Stimulated activated CD4-positive, alpha-beta T cell treated with anti-CD3 and anti-CD28 coated beads, Interleukin-2, amount 100 ng/mL, for 4 hours (primary cell): ENCODE measurements at places on chromosomes 4 and X.

GRCh38 chr4:7003879-7004240 is 39.3 kb upstream of the TADA2B start:
- DNase-seq, result no peak

- no peak for DNase-seq
Measured at GRCh38 chr4:41360921-41361793, 104.4 kb downstream of the UCHL1 start.

GRCh38 chr4:147689067-147689466 is 5.1 kb upstream of the PRMT9 start:
- no peak for DNase-seq

DNA sequence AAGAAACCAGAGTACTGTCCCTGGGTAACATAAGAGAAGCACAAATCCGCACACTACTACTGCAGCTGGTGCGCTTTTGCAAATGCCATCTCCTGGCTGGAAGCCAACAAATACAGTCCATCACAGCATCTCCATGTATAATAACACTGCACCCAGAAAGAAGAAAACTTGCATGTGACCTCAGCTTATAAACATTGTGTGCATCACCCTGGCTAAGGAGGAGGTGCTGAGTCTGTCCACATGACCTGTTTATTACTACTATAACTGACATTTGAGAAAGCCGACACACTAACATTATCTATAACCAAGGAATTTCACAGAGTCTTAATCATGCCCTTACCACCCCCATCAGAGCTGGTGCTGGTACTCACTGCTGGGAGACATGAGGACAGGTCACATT is 516.8 kb downstream of the CFAP47 start:
- DNase-seq, result no peak

DNA sequence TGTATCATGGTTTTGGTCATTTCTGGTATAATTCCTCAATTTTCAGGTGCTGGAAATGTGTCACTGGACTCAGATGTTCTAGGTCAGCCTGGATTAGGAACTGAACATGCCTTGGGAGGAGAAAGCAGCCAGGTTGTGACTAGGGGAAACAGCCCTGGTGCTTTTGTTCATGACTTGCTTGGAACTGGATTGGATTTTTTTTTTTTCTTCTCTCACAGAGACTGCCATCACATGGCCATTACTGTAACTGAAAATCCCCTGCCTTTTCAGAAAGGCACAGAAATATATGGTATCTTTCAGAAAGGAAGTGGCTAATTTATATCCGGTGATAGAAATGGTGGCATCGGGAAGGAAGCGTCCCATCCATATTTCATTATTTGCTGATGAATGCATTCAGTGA is 34.6 kb downstream of the SEPTIN11 start:
- DNase-seq, result no peak

DNA sequence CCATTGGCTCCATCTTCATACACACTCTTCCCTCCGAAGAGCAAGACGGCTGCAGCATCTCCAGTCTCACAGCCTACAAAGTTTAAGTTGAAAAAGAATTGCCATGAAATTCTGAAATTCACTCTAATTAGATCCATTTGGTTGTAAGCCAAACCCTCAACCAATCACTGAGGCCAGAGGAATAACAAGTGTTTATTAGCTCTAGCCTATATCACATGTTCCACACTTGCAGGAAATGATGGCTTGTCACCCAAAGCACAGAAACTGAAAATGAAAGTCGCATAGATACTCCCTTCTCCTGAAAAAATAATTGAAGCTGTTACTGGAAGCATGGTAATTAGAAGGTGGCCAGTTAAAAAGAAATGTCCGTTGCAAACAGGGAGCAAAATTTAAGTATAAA is 1071.8 kb downstream of the CCSER1 start:
- no peak for DNase-seq

DNA sequence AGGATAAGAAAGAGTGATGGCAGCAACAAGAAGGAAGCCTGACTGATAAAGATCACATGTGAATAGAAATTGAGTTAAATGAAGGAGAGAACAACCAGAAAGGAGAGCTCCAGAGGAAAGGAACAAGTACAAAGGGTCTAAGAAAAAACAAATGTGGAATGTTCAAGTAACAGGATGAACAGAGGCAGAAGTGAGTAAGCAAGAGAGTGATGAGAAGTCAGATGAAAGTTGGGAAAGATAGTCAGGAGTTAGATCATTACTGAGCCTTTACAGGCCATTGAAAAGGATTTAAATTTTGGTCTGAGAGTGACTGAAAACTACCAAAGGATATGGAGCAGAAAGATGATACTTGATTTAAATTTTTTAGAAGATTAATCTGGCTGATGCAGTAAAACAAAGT is 38.1 kb downstream of the NFXL1 start:
- DNase-seq, result no peak

GRCh38 chrX:123988423-123989111 is 27.1 kb downstream of the STAG2 start:
- DNase-seq, result no peak

DNA sequence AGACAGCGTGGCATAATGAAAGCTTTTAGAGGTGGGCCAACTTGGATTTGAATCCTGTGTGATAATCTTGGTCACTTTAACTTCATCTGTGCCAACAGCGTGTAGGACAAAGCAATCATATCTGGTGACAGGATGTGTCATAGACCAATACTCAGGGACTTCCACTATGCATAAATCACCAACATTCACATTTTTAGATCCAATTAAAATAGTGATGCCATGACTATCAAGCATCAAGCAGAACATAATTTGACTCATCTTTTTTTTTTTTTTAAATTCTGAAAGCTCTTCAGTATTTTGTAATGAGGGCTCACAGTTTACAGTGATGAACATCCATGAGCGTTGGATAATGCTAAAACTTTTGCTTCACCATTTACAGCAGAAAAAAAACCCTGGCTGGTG is 27.3 kb upstream of the RAPGEF2 start:
- DNase-seq, result no peak

- no peak for DNase-seq
Measured at GRCh38 chr4:6378493-6379445, 93.6 kb downstream of the PPP2R2C start.

DNA sequence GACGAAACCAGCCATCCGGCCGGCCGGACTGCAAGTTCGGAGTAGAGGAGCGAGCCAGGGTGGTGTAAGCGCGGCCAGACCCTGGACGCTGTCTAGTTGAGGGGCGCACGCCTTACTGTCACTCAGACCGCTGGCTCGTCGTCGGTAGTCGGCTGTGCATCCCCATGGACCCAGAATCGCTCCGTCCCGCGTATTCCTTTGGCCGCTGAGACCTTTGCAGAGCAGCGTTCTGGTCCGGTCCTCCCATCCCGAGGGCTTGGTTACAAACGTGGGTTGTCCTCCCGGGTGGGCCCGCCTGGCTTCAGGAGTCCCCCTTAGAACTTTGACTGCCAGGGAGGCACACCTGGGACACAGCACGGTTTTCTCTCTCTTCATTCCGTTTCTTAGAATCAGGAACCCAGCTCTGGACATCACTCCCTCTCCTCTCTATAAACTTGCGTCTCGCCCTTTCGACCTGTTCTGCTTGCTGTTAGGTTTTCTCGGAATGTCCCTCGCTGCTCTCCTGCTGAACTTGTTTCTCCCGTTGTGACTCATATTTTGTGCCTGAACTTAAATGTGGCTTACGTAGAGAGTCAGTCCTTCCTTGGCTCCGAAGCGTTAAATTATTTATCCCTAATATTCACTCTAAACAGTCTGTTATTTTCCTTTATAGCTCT is 672 bp downstream of the PGM2 start:
- no peak for DNase-seq

- no peak for DNase-seq
Measured at GRCh38 chr4:138007572-138007971, 234.6 kb downstream of the SLC7A11 start.

DNA sequence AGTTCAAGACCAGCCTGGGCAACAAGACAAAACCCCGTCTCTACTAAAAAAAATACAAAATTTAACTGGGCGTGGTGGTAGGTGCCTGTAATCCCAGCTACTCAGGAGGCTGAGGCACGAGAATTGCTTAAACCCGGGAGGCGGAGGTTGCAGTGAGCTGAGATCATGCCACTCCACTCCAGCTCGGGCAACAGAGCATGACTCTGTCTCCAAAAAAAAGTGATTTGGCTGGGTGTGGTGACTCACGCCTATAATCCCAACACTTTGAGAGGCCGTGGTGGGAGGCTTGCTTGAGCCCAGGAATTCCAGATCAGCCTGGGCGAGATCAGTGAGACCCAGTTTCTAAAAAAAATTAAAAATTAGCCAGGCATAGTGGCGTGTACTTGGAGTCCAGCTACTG is 4.1 kb downstream of the OPHN1 start:
- DNase-seq, result no peak

- peak; percentile 62 for DNase-seq
Measured at GRCh38 chr4:184792950-184793555, 32.7 kb downstream of the ACSL1 start.

GRCh38 chrX:142637206-142637605 is 388.5 kb upstream of the SPANXN4 start:
- no peak for DNase-seq

DNA sequence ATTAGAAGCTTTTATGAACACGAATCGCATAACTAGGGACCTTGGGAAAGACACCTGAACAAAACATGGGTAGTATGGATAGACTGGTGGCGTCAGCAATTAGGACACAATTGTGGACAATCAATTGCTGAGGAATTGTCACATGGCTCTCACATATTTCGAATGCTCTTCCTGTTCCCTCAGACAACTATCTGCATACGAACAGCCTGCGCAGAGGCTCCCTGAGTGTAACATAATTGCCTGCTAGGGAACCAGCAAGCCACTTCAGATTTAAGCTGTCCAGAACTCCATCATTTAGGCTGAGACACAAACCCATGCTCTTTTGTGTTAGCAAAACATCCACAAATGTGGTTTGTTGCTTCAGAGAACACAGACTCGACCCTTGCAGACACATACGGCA is 160.8 kb downstream of the MGST2 start:
- no peak for DNase-seq

DNA sequence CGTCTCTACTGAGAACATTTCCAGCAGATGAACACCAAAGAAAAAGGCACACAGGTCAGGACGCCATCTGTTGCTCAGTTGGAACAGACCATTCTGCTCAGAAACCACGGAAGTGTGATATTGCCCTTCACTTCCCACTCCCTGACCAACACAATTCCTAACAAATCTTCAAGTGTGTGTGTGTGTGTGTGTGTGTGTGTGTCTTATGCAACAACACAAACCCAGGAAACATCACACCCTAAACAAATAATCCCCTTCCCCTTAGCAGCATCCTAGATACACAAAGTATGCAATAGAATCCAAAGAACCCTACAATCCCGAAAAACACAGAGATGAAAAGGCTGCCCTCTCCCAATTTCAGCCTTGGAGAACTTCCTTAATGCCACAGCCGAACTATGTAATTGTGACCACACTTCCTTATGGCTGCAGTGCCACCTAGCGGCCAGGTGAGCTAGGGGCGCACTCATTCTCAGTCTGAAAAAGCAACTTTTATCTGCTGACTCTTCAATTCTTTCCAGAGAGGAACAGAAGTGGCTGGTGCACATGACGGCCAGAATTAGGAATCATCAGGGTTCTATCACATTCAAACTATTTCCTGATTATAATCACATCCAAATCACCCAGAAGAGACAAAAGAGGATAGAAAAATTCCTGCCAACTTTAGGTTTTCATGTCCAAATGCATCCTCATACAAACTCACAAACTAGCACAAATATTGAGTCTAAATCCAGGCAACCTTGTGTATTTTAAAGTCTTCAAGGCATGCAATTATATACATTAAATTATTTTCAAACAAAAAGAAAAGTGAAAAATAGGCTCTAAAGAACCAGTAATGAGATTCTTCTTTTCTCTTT is 164.9 kb downstream of the DHX15 start:
- peak; percentile 43 for DNase-seq

DNA sequence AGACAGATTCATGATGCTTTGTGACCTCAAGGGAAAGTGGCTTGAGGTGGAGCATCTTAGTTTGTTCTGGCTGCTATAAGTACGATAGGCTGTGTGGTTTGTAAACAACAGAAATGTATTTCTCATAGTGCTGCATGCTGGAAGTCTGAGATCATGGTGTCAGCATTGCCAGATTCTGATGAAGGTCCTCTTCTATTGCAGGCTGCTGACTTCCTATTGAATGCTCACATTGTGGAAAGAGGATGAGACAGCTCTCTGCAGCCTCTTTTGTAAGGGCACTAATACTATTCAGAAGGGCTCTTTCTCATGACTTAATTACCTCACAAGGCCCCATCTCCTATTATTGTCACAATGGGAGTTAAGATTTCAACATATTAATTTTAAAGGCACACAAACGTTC is 1674.0 kb upstream of the PCDH7 start:
- DNase-seq, result no peak

- DNase-seq, result no peak
Measured at GRCh38 chrX:73851014-73852009, 288.3 kb downstream of the CHIC1 start.

DNA sequence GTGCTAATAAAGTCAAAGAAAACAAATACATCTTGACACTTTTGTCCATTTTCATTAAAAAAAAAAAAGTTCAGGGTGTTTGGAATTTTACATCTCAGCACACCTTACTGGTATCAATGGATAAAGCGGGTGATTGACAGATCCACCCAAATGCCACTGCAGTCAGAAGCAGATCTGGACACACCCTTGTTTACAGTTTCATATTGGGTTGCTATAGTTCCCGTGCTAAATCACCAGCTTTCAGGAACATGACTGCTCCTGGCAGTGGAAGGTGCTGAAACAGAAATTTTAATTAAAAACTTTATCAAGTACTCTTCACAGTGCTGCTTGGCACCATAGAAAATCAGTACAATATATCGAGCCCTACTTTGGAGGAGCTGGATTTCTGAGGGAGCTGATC is 116.3 kb downstream of the STOX2 start:
- no peak for DNase-seq

DNA sequence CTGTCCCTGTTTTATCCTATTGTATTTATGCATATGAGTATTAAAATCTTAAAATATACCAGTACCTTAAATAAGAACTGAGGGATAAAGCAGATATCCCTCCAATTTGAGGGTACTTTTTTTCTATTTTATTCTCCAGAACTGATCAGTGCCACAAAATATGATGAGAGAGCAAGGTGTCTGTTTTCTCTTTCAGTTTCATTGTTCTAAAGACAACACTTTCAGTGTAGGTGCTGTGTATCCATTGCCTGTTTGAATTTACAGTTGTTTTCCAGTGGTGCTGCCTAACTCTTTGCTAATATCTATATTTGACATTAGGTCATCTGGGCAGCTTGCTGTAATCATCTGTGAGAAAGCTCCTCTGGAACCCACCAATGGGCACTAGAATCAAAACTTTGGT is 394.7 kb downstream of the IL1RAPL1 start:
- no peak for DNase-seq

DNA sequence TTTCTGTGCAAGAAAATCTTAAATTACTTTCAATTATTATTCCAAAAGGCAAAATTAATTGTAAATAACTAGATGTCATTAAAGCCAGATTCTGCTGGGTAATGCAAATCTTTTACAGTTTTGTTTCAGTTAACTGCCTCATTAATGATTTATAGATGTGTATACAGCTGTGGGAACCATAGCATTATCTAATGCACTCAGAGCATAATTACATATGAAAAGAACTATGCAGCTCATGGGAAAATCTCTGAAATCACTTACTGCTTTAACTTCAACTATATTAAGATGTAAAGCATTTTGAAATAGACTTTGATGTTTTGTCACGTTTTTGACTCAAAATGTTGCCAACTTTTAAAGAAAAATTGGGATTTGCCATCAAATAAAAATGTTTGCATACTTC is 630.3 kb upstream of the KLHL4 start:
- no peak for DNase-seq
